ENCODE measurements at places on chromosomes 4 and X.
A peak's percentile ranks its signal among the peaks of the same experiment; 100 is the strongest.

GRCh38 chrX:150587585-150588503 is 19.4 kb downstream of the MTM1 start:
- no peak for DNase-seq

DNA sequence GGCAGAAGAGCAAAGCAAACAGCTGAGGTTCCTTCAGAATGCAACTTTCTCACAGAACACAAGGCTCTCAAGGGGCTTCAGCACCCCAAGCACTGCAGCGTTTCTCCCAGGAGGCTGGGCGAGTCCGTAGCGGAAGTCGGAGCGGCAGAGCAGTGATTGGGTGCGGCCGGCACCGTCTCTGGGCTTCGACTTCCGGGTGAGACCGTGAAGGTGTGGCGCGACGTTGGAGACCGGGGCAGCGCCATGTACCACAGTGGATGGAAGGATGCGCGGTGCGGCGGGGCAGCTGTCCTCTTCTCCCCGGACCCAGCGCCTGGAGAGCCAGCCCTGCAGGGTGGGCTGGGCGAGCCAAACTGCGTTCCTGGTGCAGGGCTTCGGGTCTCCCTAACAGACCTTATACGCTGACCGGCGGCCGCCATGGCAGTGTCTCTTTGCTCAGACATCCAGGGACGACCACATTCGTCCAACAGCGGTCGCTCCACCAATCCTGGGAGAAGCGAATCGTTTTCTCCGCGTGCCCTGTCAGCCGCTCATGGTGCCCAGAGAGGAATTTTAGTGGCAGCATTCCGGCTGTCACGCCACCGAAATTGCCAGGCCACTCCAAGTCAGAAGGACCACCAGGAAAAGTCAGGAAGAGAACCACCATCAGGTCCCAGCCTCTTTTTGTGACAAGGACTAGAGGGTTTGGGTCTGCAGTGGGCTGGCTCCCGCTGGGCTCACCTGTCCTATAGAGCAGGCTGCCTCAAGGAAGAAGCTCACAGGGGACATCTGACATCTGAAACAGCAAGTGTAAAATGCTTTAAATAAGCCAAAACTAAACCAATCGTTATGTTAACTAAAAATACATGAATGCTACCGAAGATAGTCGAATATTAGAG is 20.5 kb downstream of the TRIM61 start:
- peak; percentile 82 for DNase-seq

GRCh38 chrX:150044556-150044955 is 106.3 kb upstream of the EOLA2 start:
- no peak for DNase-seq

DNA sequence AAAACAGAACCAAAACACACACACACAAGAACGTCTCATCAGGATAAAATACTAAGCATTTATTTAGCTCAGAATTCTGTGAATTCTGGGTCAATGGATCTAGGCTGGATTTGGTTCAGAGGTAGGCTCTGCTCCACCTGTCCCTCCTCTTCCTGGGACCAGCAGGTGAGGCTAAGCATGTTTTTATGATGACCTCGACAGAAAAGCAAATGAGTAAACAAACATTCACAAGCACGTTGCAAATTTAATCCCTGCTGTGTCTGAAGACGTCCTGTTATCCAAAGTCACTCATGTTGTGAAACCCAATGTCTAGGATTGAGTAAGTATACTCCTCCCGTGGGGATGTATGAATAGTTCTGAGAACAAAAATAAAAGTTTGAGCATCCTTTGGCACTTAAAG is 371.4 kb upstream of the TECRL start:
- no peak for DNase-seq

DNA sequence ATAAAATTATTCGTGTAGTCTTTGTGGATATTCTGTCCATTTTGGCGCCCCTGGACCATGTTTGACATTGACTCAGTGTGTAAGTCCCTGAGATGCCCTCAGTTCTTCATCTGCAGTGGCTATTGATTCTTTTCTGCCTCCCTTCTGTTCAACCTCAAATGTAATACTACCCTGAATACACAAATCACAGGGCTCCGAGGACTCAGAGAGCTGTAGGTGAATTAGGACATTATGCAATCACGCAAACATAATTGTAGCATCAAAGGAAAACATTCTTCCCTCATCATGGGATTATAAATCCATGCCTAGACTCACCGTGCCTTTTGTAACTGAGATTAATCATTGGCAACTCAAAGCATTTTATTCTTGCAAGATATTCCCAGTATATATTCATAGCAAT is 161.4 kb upstream of the PACRGL start:
- DNase-seq = no peak

- DNase-seq = no peak
Measured at GRCh38 chrX:134886002-134886596, 104.7 kb upstream of the SMIM10 start.

- no peak for DNase-seq
Measured at GRCh38 chr4:155353923-155354540, 22.7 kb downstream of the MAP9 start.

- DNase-seq = no peak
Measured at GRCh38 chr4:48114412-48114811, 19.6 kb downstream of the TXK start.
